ENCODE measurements at places on chromosomes 1 and 21.

DNA sequence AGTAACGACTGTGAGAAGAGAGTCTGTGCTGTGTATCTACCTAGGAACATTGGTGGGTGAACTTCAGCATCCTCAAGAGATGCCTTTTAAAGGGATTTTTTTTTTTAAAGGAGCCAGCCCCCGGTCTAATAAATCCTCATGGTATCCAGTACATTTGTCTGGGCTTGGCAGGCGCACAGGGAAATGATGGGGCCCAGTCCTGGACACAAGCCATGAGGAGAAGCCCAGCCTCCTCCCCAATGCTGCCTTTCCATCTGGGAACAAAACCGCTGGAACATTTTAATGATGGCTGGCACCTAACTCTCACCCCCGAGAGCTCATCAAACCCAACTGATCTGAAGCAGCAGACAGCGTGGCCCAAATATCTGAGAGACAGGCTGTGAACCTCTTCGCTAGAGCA lies 64.2 kb downstream of the ACOT7 start:
- no peak for DNase-seq

DNA sequence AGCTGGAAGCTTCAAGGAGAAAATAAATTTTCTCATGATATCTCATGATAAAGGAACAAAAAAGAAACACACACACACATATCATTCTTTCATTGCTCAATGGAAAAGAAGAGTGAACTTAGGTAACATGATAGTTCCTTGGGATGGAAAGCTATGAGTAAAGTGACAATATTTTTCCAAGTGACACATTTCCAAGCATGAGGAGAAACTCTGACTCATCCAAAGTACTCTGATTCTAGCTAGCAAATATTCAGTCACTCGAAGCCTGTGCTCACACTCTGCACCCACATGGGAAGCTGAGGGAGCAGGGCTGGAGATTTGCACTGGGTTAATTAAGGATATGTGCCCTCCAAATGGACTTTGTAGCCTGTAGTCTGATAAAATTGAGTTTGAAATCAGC lies 222.4 kb downstream of the LRRC40 start:
- DNase-seq: peak; percentile 10

DNA sequence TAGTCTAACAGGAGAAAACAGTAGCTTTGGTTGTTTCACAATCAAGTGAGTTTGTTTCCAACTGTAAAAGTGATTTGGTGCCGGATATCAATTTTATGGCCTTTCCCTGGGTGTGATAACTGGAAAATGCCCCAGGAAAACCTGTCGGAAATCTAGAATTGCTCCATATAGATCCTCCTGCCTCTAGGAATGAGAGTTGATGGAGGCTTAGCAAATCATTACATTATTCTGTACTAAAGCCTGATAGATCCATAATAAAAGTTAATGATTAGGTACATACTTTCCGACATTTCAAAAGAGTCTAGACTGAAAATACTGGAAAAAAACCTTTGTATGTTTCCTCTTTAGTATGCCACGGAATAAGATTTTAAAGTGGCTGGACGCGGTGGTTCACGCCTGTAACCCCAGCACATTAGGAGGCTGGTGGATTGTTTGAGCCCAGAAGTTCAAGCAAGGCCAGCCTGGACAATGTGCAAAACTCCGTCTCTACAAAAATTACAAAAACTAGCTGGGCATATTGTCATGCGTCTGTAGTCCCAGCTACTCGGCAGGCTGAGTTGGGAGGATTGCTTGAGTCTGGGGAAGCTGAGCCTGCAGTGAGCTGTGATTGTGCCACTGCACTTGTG lies 70.0 kb upstream of the SLC45A1 start:
- DNase-seq: no peak

- no peak for DNase-seq
Measured at GRCh38 chr21:46130831-46131587, 24.4 kb downstream of the FTCD start.

GRCh38 chr1:6081901-6082300 lies 36.2 kb downstream of the KCNAB2 start:
- DNase-seq: no peak

DNA sequence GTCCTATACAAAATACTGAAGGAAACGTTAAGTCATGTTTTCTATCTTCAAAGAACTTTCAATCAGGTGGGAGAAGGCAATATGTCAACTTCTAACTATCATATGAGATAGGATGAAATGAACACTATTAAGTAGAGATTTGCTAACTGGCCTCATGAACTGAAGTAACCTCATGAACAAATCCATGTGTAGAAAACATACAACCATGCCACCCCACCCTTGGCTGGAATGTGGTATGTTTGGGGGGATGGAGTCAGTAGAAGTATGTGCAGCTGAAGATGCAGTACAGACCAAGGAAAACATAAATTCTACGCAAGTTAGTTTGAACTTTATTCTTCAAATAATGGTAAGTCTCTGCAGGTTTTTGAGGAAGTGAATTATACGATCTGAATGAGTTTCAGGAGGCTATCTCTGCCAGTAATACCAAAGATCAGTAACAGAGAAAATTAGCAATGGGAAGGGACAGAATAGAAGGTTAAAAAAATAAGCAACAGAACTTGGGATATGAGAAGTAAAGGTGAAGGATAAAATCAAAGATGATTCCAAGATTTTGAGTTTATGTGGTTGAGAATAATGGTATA lies 4.5 kb downstream of the TRMT1L start:
- no peak for DNase-seq

- DNase-seq: no peak
Measured at GRCh38 chr1:47819574-47819888, 177.7 kb downstream of the TRABD2B start.

DNA sequence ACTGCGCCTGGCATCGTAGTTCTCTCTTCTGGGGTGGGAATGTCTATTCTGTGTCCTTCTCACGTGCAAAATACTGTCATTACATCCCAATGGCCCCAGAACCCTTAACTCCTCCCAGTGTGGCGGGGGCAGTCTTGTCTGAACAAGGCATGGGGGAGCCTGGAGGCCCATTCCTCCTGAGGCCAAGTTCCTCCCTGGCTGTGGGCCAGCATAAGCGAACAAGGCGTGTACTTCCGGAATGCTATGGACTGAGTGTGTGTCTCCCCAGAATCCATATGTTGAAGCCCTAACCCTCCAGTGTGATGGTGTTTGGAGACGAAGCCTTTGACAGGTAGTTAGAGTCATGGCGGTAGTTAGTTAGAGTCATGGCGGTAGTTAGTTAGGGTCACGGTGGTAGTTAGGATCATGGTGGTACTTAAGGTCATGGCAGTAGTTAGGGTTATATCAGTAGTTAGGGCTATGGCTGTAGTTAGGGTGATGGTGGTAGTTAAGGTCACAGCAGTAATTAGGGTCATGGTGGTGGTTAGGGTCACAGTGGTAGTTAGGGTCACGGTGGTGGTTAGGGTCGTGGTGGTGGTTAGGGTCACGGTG lies 71.0 kb downstream of the PRKCZ start:
- DNase-seq: no peak

GRCh38 chr1:111649227-111649626 lies 29.6 kb downstream of the RAP1A start:
- DNase-seq: no peak

DNA sequence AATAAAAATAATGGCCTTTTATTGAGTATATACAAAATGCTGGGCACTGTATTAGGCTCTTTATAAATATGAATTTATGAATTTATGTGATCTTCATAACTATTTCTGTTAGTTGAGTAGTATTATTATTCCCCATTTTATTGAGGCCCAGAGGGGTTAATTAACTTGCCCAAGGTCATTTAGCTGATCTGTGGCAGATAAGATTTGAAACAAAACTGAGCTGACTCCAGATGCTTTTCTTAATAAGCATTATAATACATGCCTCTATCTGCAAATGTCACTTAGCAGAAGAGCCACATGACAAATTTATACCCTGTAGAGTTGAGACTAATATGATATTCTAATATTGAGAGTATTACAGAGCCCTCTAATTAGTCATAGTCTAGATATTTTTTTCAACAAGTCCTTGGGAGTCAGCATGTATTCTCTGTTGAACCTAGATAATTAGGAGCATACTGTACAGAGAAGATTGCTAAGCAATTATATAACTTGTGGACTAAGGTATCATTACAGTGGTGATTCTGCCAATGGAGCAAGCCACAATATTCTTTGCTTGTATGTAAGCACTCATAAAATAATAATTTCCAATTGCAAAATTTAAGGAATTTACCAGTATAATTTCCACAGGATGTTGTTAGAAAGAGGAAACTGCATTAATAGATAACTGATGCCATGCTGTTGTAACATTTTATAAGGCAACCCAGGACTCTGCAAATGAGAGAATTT lies 112.0 kb downstream of the LRRC40 start:
- no peak for DNase-seq

GRCh38 chr1:175070818-175071217 lies 3.2 kb downstream of the TNN start:
- no peak for DNase-seq

Data from pons (tissue), 1 donor.